ENCODE measurements at places on chromosomes 3 and 15. TPM values are rescaled to one million over a fixed set of nuclear protein-coding genes. Genes with fewer than 3 reads are reported as not detected.

ABCF3 gene
- total RNA-seq: 57.7 TPM

SI gene
- not detected for total RNA-seq

HLTF gene
- total RNA-seq: 58.2 TPM

LNP1 gene
- total RNA-seq: 5.8 TPM

SLC12A1 gene
- total RNA-seq: not detected

SLC2A2 gene
- total RNA-seq: not detected

MUC20 gene
- total RNA-seq: 0.22 TPM

P3H2 gene
- 14.1 TPM for total RNA-seq

TUSC2 gene
- total RNA-seq: 17.0 TPM

HACD2 gene
- 30.2 TPM for total RNA-seq

FMN1 gene
- total RNA-seq: 11.0 TPM

RASGRP1 gene
- 0.22 TPM for total RNA-seq

SPESP1 gene
- 3.2 TPM for total RNA-seq

CA12 gene
- total RNA-seq: 128 TPM

HCN4 gene
- total RNA-seq: not detected

XCR1 gene
- under 0.01 TPM for total RNA-seq

TNIK gene
- 23.7 TPM for total RNA-seq

HGD gene
- total RNA-seq: not detected

PSTPIP1 gene
- total RNA-seq: 0.11 TPM

GOLGA8N gene
- total RNA-seq: 11.4 TPM

VGLL4 gene
- 27.0 TPM for total RNA-seq

CAMKV gene
- total RNA-seq: not detected

CFAP91 gene
- total RNA-seq: 0.77 TPM

LYZL4 gene
- not detected for total RNA-seq

RGMA gene
- total RNA-seq: 0.22 TPM

SNRPN gene
- 35.1 TPM for total RNA-seq

RETNLB gene
- total RNA-seq: not detected

DENND6A gene
- 21.1 TPM for total RNA-seq

MYL3 gene
- total RNA-seq: not detected

GABRB3 gene
- 2.7 TPM for total RNA-seq

MUSTN1 gene
- total RNA-seq: 0.50 TPM

RAB8B gene
- 101 TPM for total RNA-seq

PLSCR5 gene
- not detected for total RNA-seq

CASR gene
- total RNA-seq: not detected

FAM43A gene
- total RNA-seq: 15.5 TPM

GOLGA8M gene
- 2.5 TPM for total RNA-seq

TMA7 gene
- total RNA-seq: 292 TPM

DGKG gene
- 6.3 TPM for total RNA-seq

RNF123 gene
- total RNA-seq: 24.1 TPM

PTH1R gene
- 1.00 TPM for total RNA-seq

MELTF gene
- total RNA-seq: 1.00 TPM

GCHFR gene
- total RNA-seq: 1.6 TPM

RTP4 gene
- total RNA-seq: 1.4 TPM

SLC38A3 gene
- total RNA-seq: not detected

GNAT1 gene
- total RNA-seq: not detected

SLC24A5 gene
- not detected for total RNA-seq

TUSC7 gene
- total RNA-seq: not detected

SHF gene
- 2.5 TPM for total RNA-seq

OCA2 gene
- not detected for total RNA-seq

All from uterine smooth muscle cell (primary cell).